SW480 (cell line): ENCODE measurements at places on chromosomes 3 and 15.
A peak's percentile ranks its signal among the peaks of the same experiment; 100 is the strongest.

GRCh38 chr15:94674296-94674695 is 442.9 kb downstream of the MCTP2 start:
- no peak for DNase-seq

GRCh38 chr3:126381966-126382365 is 12.7 kb upstream of the CFAP100 start:
- DNase-seq = no peak

- DNase-seq = no peak
These were observed 4.7 kb upstream of the CPLX3 start for GRCh38 chr15:74821790-74822158.

- no peak for DNase-seq
These were observed 820 bp upstream of the HMCES start for GRCh38 chr3:129277829-129278271.

DNA sequence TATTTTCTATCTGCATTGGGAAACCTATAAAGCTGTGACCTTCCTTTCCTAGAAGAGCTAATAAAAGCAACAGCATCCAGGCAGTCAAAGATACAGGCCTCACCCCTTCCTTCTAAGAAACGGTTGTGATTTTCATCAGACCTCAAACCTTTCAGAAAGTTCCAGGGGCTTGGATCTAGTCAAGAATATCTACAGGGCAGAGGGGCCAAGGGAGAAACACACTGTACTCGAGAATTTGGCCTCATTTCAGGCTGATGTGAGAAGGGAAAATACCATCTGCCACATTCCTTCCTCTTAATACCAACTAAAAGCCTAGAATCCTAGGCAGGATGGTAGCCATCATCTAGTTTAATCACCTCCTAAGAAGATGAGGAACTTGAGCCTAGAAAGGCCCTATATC is 24.5 kb upstream of the BCL6 start:
- DNase-seq = no peak

DNA sequence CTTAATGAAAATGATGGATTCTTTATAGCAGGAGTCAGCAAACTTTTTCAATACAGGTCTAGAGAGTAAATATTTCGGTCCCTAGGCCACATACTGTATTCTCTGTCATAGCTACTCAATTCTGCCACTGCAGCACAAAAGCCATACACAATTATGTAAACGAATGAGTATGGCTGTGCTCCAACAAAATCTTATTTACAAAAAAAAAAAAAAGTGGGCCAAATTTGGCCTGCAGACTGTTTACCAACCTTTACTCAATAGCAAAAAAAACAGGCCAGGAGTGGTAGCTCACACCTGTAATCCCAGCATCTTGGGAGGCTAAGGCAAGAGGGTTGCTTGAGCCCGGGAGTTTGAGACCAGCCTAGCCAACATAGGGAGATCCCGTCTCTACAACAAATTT is 41.1 kb downstream of the TTBK2 start:
- DNase-seq = no peak

DNA sequence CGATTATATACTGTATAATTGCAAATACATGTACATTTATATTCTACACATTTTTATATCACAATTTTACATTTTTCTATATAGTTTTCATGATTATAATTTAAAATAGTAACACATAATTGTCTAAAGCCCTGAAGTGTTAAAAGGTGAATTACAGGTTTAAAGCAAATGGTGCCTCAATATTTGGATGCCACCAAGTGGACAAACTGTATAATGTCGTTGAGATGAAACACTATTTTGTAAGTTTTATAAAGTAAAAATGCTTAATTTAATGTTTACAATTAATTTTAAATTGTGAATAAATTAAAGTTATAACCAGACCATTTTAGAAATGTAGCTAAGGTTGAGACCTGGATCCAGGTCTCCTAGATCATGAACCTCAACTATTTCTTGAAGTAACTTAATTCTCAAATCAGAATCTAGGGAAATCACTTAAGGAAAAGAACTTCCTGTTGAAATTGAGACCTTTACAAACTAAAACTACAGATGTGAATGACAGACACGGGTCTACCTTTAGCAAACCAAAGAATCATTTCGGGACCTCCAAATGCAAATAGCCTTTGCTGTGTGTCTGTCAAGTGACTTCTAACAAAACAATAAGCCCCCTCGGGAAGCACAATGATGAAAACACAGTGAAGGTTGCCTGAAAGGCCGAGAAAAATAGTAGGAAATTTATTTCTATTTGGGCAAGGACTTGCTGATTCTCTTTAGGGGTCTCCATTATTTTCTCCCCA is 37.8 kb downstream of the EHHADH start:
- no peak for DNase-seq

DNA sequence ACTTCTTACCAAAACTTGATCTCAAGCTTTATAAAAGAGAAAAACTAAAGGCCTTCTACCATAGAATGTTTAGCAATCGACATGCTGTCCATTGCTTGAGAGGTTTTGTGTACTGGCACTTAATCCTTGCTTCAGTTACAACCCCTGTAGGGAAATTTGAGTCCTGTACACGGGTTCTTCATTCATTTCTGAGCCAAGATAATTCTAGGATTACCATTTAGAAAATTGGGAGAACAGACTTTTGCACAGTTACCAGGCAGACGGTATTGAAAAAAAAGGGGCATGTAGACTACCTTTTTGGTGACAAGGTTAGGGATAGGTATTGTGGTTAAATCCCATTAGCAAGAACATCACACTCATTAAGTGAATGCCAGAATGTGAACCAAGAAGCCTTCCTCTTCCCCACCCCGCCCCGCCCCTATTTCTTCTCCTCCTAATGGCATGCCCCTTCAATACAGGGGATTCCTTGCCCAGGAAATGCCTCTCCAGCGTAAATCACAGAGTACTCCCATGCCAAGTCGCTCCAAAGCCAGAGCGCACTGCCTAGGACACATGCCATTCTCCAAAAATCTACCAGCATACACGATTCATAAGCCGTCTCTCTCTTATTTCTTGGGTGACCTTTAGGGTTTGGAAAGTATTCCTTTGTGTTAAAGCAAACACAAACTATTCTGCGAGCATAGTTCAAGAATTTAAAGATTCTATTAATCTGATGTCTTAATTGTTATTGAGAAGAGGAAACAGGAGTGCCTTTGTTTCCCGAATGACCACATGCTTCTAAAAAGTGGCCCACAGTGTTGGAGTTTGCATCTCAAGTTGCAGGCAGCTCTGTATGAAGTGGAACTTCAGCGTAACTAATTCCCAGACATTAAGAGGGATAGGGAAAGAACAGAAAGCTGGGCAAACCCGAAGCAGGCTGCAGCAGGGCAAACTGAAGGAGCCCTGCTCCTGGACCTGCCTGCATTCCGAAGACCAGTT is 164.0 kb upstream of the NR2F2 start:
- no peak for DNase-seq

- no peak for DNase-seq
These were observed 53.0 kb upstream of the MME start for GRCh38 chr3:155026999-155027591.

DNA sequence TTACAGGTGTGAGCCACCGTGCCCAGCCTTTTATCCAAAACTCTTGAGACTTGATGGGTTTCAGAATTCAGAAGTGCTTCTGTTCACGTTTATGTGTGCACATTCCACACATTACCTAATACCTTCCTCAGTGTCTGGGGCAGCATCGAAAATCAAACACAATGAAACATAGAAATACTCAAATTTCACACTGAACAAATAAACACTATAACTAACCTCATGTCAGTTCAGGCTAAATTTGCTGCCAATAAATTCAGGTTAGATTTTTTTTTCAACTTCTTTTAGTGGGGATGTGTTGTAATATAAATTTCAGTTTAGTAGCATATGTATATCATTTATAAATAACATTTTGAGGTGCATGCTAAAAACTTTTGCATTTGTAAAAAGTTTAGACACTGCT is 2.8 kb downstream of the EIF2AK4 start:
- DNase-seq = no peak

DNA sequence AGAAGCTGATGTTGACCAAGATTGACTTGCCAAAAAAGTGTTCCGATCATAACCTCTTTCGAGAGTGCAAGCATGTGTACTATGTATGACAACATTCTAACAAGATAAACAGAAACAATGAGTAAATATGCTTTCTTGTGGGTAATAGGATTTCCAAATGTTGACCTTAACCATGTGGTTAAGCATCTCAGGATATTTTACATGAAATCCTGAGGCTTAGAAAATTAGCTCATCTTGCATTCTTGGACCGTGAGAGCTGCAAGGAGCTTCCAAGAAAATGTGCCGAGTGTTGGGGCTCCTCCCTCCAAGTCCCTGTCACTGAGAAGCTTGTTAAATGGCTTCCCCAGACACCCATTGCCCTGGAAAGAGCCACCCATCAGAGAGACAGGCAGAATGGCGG is 50.1 kb downstream of the C3orf20 start:
- no peak for DNase-seq

DNA sequence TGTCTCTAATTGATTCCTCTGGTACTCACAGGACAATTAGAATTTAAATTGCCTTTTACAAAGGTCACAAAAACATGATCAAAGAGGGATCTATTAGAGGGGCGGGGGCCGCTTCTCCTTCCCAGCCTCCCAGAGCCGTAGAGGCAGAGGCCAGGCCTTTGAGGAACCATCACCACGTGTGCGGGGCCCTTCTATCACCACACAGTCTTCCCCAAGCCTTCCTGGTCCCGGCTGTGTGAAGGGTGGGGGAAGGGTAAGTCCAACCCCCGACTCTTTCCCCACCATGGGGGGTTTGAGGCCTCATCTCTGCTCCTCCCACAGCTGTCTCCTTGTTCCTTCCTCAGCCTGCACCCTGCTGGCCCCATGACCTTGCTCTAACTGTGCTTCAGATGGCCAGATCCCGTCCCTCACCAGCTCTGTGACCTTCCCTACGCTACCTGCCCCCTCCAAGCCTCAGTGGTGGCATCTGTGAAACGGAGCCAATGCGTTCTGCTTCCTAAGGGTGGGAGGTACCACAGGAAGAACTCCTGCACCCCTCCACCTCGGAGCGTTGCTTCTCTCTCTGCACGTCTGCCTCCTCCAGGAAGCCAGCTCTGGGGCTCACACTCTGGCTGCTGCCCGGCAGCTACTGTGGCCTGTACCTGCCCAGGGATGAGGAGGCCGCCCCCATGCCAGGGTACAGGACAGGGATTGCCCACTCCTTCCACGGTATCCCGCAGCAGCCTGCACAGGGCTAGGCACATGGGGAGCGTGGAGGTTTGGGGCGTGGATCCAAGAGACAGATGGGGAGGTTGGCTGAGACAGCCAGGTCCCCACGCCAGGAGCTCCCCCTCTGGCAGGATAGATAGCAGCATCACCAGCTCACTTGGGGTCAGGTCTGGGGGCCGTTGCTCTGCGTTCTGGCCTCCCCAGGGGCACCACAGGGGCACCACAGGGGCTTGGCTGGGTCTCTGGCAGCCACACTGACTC is 83.8 kb downstream of the LINGO1 start:
- no peak for DNase-seq

DNA sequence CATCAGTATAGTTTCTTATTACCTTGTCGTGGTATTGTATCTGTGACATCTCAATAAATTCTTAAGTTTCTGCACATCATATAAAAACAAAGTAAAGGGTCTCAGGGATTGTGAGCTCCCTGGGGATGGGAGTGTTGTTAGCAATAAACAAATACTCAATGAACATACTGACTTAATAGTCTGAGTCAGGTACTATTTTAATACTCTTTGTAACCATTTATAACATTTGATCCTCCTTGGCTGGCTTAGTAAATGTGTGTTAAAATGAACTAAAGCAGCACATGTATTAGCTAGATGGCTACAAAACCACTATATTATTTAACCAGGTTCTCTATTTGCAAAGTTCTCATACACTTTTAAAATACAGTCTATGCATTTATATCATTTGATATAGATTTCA is 1.8 kb downstream of the ICE2 start:
- no peak for DNase-seq

DNA sequence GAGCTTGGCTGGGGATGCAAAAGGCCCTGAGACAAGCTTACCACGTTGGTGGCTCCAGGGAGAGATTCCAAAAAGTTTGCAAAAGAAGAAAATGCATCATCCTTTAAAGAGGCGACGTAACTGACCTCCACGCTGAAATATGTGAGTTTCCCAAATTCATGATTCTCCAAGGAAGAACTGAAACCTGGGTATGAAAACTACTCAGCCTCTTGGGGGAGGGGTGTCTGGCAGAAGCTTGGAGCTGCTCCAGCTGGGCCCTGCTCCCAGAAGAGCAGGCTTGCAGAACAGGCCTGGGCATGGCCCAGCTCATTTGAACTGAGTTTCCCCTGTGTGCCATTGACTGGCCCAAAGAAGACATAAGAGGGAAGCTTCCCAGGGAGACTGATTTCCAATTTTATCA is 20.5 kb downstream of the CPN2 start:
- DNase-seq = no peak

DNA sequence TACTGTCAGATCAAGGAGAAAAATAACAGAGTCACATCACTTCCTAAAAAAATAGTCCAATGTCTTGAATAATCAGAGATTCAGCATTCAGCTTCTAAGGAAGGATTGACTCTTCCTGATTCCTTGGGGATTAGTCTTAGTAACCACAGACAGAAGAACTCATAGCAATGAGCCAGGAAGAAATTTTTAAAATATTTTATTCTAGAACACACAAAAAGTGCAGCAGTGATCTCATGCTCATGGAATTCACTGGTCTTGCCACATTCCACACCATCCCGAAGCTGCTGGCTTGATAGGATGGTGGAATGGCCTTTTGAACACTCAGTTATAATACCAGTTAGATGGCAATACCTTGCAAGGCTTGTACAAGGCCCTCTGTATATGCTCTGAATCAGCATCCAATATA is 43.0 kb upstream of the ABI3BP start:
- DNase-seq = peak; percentile 52

GRCh38 chr3:119239206-119239820 is 1.4 kb downstream of the B4GALT4 start:
- no peak for DNase-seq

DNA sequence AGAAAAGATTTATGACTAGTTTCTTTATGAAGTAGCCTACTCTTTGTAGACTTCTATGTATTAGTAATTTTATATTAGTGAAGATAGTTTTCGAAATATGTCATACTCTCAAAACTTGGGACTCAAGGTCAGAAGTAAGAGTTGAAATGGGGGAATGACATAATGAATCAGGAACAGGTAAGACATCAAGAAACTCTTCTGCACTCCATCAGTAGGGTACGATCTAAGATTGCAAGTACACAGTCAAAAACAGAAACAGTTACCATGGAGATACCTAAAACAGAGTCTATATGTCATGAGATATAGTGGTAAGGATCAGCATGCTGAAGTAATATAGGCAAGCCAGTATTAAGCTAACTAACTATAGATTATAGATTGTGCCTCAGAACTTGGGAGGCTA is 187.0 kb upstream of the MLF1 start:
- no peak for DNase-seq

DNA sequence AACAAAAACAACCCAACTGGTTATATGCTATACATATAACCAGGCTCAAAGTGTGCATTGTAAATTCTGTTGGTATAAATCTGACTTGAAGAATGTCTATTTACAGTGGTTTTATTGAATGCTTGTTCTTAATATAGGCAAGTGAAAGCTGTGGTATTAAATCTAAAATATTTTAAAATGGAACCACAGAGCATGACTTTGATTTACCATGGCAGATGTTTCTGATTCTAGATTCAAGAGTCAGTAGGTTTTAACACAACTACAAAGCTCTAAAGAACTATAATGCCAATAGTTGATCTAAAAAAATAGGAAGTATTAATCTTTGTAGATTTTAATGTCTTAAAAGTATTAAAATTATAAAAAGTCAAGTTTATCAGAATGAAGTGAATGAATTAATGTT is 141.9 kb upstream of the PLSCR5 start:
- no peak for DNase-seq
